PC-3 (cell line): ENCODE measurements at places on chromosomes 2 and 18.

DNA sequence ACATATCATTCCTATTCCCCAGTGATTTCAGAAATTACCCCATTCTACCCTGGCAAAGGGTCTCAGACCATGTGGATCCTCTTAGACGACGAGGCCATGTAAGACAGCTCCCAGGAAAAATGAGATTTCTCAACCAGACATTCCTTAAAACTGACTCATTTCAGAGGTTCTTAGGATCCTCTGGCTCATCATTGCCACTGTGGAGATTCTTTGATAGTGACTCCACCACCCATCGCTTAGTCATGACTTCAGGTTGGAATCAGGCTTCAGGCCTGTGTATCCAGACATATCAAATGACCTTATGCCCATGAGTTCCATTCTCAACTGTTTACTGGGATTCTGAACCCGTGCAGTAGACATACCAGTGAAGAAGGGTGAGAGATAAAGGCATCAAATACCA, 245.6 kb upstream of the TCF4 start:
- DNase-seq: peak; percentile 98

GRCh38 chr2:239939736-239940483, 85.2 kb downstream of the NDUFA10 start:
- no peak for DNase-seq

GRCh38 chr2:101173707-101174295, 22.6 kb upstream of the TBC1D8 start:
- no peak for DNase-seq

DNA sequence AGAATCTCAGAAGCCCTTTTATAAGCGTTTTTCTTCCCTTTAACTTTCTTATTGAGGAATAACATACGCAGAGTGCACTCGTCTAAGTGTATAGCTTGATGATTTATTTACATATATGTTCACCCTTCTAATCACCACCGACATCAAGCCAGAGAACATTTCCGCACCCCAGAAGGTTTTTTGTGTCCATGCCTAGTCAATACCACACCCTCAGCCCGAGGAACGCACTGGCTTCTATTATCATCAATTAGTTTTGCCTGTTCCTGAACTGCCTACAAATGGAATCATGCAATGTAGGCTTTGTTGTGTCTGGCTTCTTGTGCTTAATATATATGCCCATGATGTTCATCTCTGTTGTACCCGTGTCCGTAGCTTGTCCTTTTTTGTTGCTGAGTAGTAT, 27.7 kb downstream of the SDC1 start:
- DNase-seq: no peak

DNA sequence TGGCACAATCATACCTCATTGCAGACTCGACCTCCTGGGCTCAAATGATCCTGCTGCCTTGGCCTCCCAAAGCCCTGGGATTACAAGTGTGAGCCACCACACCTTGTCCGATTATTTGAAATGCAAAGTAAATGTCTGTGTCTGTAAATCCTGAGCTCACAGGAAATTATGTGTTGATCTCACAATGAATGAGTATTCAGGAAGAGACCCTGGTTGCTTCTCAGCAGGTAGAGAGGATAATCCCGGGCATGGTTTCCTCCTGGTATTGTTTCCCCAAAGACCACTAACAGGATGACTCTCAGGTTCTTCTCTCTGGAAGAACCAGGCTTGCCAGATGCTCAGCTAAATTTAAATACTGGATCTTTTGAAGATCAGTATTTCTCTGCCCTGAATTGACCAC, 147.6 kb downstream of the LDLRAD4 start:
- DNase-seq: no peak

DNA sequence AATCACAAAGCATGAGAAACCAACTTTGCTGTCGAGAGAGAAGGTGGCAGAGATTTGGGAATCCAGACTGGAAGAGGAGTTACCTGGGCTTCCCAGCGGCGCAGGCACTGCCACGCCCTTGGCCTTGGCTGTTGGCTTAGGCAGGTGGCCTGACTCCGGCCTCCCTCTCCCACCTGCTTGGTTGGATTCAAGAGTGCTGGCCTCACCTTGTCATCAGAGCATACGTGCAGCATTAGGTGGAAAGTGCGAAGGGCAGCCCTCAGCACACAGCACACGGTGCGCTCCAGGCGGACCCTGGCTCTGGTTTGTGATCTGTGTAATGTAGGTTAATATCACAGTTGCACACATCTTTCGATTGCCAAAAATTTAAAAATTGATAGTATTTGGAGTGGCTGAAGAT, 19.2 kb upstream of the ASB1 start:
- no peak for DNase-seq
